ENCODE measurements at places on chromosomes 3 and 15. TPM values are rescaled to one million over a fixed set of nuclear protein-coding genes. Genes with fewer than 3 reads are reported as not detected.

FAM131A gene
- polyA plus RNA-seq = 10.5 TPM

NR2E3 gene
- 2.7 TPM for polyA plus RNA-seq

EFHB gene
- polyA plus RNA-seq = 2.2 TPM

NR1I2 gene
- polyA plus RNA-seq = 0.45 TPM

RBP2 gene
- not detected for polyA plus RNA-seq

UBE2E2 gene
- 45.1 TPM for polyA plus RNA-seq

RARRES1 gene
- polyA plus RNA-seq = 3.1 TPM

ZNF385D gene
- 30.2 TPM for polyA plus RNA-seq

BCHE gene
- polyA plus RNA-seq = 57.1 TPM

SLC15A2 gene
- 63.1 TPM for polyA plus RNA-seq

CCR8 gene
- polyA plus RNA-seq = not detected

FAM81A gene
- 1.7 TPM for polyA plus RNA-seq

COX5A gene
- 209 TPM for polyA plus RNA-seq

CD86 gene
- 2.3 TPM for polyA plus RNA-seq

CNBP gene
- not detected for polyA plus RNA-seq

KBTBD13 gene
- 1.6 TPM for polyA plus RNA-seq

STAB1 gene
- 36.3 TPM for polyA plus RNA-seq

BRK1 gene
- 151 TPM for polyA plus RNA-seq

HTR3E gene
- not detected for polyA plus RNA-seq

EBLN2 gene
- polyA plus RNA-seq = 5.8 TPM

MOBP gene
- 0.04 TPM for polyA plus RNA-seq

SLC38A3 gene
- polyA plus RNA-seq = 2.4 TPM

CFAP161 gene
- 0.35 TPM for polyA plus RNA-seq

IL5RA gene
- polyA plus RNA-seq = 0.11 TPM

CSPG5 gene
- 1.3 TPM for polyA plus RNA-seq

GATM gene
- polyA plus RNA-seq = 470 TPM

C3orf49 gene
- polyA plus RNA-seq = 0.31 TPM

ARIH1 gene
- polyA plus RNA-seq = not detected

CNTN6 gene
- 1.2 TPM for polyA plus RNA-seq

ACOX2 gene
- 26.7 TPM for polyA plus RNA-seq

P2RY1 gene
- polyA plus RNA-seq = 8.7 TPM

PRSS50 gene
- polyA plus RNA-seq = not detected

ZNF620 gene
- 3.9 TPM for polyA plus RNA-seq

OR5H6 gene
- not detected for polyA plus RNA-seq

All from muscle of arm (tissue), 14 donors.